Forelimb muscle (tissue), 1 donor: ENCODE measurements at places on chromosomes 4 and X. TPM values are rescaled to one million over a fixed set of nuclear protein-coding genes. Genes with fewer than 3 reads are reported as not detected.

GRCh38 chrX:22105231-22105630, 73.1 kb downstream of the PHEX start:
- peak; percentile 66 for DNase-seq

- no peak for DNase-seq
Measured at GRCh38 chr4:140255927-140256326, 101.9 kb upstream of the MAML3 start.

SCD5 gene
- 10.4 TPM for polyA plus RNA-seq

GRCh38 chrX:17415242-17415810, 40.3 kb downstream of the NHS start:
- no peak for DNase-seq

- no peak for DNase-seq
Measured at GRCh38 chr4:70783096-70783495, 56.6 kb downstream of the GRSF1 start.

GRCh38 chrX:23745786-23746185, 2.7 kb upstream of the ACOT9 start:
- DNase-seq, result no peak

GRCh38 chr4:154973244-154974035, 192.4 kb downstream of the RBM46 start:
- no peak for DNase-seq

DNA sequence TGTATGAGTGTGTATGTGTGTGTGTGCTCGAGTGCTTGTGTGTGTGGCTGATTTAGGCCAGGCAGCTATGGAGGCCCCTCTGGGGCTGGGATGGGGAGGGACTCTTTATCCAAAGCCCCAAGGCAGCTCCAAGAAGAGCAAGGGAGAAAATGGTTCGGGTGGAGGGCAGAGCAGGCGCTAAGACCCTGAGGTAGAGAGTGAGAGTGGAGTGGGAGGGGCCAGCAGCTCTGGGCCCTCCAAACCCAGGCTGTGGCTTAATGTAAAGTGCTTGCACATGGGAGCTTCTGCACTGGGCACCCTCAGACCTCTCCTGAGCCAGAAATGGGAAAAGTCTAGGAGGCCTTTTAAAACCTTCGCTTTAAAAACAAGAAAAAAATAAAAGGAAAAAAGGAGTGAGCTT, 233.5 kb upstream of the PSAPL1 start:
- DNase-seq, result no peak

- no peak for DNase-seq
Measured at GRCh38 chr4:166091146-166091545, 218.1 kb downstream of the TLL1 start.

DNA sequence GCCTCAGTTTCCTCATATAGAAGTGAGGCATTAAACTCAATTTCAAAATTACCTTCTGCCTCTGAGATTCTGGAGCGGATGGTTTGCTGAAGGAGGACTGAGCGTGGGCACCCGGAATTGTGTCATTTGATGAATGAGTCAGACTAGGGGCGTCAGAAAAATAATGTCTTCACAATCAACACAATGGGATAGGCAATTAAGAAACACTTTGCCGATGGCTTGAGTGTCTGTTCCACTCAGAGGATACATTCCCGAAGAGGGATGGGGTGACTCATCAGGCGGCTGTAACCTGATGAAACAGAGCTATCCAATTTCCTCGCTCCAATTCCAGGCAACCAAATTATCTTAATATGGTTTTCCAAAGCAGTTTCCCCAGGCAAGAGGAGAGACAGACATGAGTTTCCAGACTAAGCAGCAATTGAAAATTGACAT, 1.2 kb upstream of the CHRNA9 start:
- no peak for DNase-seq

DNA sequence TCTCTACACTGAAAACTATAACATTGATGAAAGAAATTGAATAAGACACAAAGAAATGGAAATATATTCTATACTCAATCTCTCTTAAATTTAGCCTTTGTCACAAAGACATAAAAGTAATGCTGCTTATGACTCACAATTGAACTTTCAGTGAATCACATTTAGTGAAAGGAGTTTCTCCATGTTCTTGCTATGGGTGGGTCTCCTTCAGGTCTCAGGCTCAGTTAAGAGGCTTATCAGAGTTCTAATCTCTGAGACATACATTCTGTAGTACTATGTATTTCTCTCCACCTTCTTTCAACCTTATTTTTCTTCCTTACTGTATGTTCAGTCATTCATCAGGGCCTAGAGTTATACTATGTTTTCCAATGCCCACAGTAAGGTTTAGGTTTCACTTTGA, 220.9 kb downstream of the DTHD1 start:
- DNase-seq, result no peak

GRCh38 chrX:10079231-10079630, 77.5 kb upstream of the CLCN4 start:
- no peak for DNase-seq

DNA sequence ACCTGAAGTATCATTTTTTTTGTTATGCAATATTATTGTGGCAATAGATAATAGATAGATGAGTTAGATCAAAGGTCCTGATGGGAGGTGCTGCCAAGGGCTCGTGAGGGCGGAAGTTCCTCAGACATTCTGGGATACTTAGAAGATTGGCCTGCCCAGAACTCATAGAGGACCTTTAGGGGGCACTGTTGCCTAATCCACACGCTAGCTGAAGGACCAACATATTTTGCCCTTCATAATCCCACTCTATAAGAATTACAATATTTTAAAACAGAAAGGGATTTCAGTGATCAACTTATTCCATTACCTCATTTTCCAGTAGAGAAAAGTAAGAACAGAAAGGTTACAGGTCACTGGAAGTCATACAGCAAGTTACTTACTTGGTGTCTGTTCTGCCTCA, 22.9 kb upstream of the COX7B2 start:
- DNase-seq, result no peak

- DNase-seq, result no peak
Measured at GRCh38 chrX:103347682-103348397, 8.5 kb upstream of the TCEAL9 start.

STK32B gene
- 5.4 TPM for polyA plus RNA-seq

DNA sequence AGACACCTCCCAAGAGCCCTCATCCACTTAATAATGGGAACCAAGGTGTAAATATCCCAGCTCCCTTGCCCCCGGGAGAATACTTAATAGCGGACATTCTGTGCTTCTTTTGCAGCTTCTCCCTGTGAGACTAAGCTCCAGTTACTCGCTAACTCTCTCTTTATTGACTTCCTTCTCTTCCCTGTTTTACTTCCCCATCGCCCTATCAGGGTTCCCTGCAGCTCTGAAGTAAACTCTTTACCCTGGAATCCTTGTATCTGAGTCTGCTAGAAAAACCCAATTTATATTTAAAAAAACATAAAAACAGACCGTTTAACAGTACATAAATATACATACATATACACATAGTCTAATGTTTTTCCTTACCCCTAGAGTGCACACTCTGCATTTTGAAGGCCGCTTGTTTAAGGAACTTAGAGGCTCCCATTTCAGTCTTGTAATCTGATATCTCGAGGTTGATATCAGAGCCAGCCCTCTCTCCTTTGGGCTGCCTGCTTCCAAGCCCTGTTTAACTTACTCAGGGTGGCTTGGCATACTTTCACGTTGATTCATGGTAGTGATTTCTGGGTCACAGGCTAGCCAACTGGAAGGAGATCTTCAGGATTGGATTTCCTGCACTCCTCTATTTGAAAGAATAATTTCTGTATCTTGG, 177.4 kb upstream of the SCML1 start:
- DNase-seq, result no peak

CRLF2 gene
- 0.08 TPM for polyA plus RNA-seq

- no peak for DNase-seq
Measured at GRCh38 chr4:111923786-111924185, 221.5 kb upstream of the FAM241A start.

DNA sequence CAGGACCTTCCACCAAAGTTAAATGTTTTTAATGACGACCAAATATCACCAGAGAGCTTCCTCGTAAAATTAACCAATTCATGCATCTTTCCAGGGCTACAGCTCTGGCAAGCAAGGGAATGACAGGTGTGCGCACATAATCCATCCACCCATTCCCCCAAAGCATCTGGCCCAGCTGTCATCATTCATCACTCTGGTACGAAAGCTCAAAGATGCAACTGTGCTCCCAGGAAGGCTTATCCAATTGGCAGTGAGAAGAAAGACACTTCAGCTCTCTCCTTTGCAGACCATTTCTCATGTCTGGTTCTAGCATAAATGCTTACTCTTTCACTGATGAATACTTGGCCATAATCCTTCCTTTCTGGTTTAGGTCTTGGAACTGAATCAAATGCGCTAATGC, 139.2 kb downstream of the NSUN7 start:
- DNase-seq, result no peak

- no peak for DNase-seq
Measured at GRCh38 chr4:5991405-5991804, 26.8 kb downstream of the C4orf50 start.

DNA sequence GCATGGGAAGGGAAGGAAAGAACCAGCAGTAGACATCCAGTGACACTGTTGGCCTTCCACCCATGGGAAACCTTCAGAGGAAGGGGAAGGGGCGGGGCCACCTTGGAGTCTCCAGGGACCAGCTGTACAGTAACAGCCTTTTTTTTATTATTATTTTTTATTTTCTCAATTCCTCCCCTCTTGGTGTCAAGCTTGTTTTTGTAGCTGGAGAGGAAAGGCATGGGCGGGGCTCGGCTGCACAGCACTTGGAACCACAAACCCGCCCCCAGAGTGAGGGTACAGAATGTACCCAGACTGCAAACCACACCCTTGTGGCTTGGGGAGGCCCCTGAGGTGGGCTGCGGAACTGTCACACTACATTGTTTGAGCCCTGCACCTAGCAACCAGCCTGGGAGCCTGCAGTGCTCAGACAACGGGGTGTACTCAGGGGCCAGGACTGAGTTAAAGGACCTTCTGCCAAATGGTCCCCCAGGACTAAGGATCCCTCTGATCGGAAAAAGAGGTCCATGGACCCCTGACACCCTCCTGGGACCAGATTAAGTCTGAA, 45.7 kb downstream of the PRPS1 start:
- no peak for DNase-seq

- peak; percentile 32 for DNase-seq
Measured at GRCh38 chr4:139419388-139419914, 34.5 kb upstream of the RAB33B start.

SMIM43 gene
- 1.5 TPM for polyA plus RNA-seq

GRCh38 chr4:90281541-90282355, 154.6 kb downstream of the CCSER1 start:
- no peak for DNase-seq

GUCY1A1 gene
- polyA plus RNA-seq, result 11.1 TPM

DNA sequence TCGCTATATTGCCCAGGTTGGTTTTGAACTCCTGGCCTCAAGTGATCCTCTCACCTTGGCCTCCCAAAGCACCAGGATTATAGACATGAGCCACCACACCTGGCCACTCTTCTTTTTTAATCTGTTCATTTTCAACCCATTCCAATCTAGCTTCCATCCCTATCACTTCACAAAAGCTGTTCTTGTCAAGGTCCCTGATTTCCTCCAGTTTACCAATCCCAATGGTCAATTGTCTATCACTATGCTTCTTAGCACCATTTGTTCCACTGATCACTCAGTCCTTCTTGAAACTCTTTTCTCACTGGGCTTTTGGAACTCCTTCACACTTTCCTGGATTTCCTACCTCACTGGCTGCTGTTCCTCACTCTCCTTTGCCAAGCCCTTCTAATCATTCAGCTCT, 38.6 kb downstream of the PRPS1 start:
- no peak for DNase-seq

DNA sequence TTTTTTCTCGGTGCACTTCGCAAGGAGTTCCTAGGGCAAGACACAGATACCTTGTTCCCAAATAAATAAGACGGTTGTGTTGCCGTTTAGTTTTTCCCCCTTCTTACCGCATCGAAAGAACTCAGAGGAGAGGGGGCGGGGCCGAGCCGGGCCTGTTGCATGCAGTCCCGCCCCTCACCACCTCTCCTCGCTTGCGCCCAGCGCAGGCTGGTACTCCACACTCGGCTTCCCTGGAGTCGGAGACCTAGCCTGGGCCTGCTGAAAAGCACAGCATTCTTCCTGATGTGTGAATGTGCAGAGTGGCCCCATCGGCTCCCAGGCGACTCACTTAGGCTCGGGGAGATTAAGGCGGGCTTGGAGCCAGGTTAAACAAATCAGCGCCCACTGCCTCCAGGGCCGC, 26.1 kb upstream of the VMA21 start:
- no peak for DNase-seq

DNA sequence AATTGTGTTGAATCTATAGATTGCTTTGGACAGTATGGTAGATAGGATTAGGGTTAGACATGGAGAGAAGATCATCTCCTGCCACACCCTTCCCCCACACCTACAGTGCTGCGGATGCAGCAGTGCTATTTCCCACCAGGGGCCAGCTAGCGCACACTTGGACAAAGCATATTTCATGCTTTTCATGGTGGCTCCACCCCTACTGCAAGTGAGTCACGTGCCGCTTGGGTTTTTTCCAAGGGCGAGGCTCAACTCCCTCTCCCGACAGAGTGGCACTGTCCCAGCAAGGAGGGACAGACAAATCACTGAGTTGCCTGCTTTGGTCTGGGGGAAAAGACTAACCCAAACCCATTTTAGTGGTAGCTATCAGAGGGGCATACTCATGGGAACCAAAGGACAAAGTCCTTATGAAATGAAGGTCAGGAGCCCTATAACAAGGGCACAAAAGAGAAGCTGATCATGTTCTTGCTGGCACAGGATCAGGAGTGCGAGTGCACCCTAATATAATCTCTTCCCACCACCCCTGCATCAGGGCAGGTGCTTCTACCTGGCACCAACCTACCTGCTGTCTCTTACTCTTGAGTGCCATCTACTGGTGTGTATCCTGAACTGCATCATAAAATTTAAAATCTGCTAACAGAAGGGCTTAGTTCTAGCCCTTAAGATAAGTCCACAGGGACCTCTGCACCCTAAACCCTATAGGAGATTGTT, 55.1 kb upstream of the PGAM4 start:
- no peak for DNase-seq

GRCh38 chr4:139915037-139915436, 238.9 kb downstream of the MAML3 start:
- DNase-seq, result no peak

ARMCX6 gene
- polyA plus RNA-seq, result 126 TPM

DNA sequence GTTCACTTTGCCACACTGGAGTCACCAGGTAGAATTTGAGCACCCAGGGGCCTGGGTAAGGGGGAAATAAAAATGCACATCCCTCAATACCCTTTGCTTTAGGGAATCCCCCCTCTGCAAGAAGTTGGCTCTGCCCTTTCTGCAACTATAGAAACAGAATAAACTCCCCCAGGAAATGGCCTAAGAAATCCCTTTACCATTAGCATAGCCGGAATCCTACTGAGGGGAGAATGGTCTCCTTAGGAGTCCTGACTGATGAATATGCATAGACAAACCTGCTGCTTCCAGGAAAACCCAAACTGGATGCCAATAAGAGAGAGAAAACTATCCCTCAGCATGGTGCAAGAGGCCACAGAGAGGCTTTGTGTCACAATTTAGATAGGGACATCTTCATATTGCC, 11.0 kb downstream of the EFHC2 start:
- no peak for DNase-seq

- DNase-seq, result no peak
Measured at GRCh38 chr4:2831611-2832308, 11.9 kb upstream of the ADD1 start.

DNA sequence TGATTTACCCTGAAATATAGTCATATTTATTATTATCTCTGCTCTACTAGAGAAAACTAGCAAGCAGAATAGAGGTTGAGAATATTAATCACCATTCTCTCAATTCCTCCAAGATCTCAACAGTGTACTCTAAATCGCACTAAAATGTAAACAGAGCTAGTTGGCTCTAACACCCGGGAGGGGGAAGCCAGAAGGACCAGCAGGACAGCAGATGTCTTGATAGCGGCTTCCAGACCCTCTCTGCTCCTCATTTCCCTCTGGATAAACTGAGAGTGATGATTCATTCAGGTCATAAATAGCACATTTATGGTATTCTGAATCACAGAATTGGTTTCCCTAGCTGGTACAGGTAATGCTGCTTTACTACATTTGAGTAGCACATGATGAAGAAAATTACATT, 82.5 kb downstream of the TBC1D9 start:
- DNase-seq, result no peak
